CD14-positive monocyte (primary cell): ENCODE measurements at places on chromosomes 3 and 15.

GRCh38 chr3:37202035-37202434 lies 27.7 kb upstream of the LRRFIP2 start:
- DNase-seq = no peak

- no peak for DNase-seq
These were observed 155.6 kb downstream of the MEGF11 start for GRCh38 chr15:66098022-66098363.

DNA sequence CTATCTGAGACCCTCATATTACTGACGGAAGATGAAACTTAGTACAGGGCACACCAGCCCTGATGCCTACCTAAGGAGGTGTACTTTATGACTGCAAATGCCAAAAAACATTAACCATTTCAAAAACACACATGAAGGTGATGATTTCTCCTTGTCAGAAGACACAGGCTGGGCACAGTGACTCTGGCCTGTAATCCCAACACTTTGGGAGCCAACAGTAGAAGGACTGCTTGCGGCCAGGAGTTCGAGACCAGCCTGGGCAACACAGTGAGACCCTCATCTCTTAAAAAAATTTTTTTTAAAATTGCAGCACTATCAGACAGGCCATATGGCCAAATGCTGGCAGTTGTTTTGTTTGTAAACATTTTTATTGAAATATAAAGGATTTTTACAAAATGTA lies 73.5 kb downstream of the LRIG1 start:
- DNase-seq = no peak

GRCh38 chr3:177832880-177833279 lies 635.6 kb upstream of the TBL1XR1 start:
- DNase-seq = no peak

- DNase-seq = no peak
These were observed 138.0 kb upstream of the UBE2E1 start for GRCh38 chr3:23667536-23668429.

GRCh38 chr3:57048052-57048671 lies 12.3 kb upstream of the SPATA12 start:
- DNase-seq = no peak

GRCh38 chr3:23342343-23342742 lies 139.2 kb downstream of the UBE2E2 start:
- DNase-seq = no peak

- no peak for DNase-seq
These were observed 9.1 kb downstream of the CLCN2 start for GRCh38 chr3:184352149-184352785.

GRCh38 chr15:26873846-26874245 lies 7.0 kb downstream of the GABRA5 start:
- DNase-seq = no peak

GRCh38 chr15:85597155-85597815 lies 197.4 kb downstream of the KLHL25 start:
- no peak for DNase-seq

DNA sequence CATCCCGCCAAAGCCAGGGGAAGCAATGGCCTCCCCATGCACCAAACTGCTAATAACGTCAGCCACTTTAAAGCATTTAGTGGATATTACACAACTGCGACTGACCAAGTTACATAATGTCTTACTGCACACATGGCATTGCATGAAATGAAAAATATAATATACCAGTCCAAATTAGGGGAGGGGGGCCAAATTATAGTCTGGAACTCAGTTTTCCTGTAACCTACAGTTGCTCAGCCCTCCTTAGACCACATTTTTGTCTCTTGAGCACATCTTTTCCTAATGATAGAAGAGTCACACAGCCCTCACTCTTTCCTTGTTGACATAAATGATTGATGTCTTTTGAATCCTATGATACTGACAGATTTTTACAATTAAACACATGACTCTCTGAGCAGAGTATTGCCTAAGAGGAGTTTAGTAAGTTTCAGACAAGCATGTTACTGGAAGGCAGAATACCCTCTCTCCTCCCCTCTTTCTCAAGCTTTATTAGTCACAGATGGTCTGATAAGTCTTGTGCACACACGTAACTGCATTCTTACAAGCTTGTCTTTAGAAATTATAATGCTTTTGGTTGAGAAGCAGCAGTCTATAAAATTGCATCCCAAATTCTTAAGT lies 1.1 kb upstream of the PLD1 start:
- peak; percentile 93 for DNase-seq

DNA sequence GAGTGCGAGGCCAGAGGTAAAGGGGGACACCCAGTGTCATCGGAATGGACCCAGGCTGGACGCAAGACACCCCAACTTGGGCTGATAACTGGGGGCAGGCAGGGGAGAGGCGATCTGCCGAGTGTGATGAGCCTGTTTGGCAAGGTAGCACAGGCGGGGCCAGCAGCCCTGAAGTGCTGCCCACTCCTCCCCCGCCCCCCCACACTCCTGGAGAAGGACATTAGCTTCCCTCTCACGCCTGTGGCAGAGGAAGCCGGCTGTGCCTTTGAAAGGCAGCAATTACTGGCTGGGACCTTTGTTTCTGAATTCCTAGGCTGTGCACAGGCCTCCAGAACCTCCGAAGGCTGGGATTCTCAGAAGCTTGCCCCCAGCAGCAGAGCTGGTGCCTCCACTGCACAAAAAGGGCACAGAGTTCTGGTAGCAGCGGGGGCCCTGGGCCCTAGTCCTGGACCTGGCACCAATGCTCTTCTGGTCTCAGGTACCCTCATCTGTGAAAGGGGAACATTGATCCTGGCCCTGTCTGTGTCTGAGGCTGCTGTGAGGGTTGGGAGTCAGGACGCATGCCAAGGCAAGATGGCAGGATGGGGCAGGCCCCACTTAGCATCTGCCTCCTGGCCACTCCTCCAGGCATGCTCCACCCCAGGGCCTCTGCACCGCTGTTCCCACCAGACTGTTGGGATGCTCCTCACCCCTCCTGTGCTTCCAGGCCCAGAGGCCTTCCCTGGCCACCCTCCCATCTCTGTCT lies 28.6 kb downstream of the IQSEC1 start:
- no peak for DNase-seq

GRCh38 chr3:188133219-188133618 lies 20.7 kb upstream of the LPP start:
- no peak for DNase-seq

- no peak for DNase-seq
These were observed 90.6 kb downstream of the CRYGS start for GRCh38 chr3:186453531-186453930.

DNA sequence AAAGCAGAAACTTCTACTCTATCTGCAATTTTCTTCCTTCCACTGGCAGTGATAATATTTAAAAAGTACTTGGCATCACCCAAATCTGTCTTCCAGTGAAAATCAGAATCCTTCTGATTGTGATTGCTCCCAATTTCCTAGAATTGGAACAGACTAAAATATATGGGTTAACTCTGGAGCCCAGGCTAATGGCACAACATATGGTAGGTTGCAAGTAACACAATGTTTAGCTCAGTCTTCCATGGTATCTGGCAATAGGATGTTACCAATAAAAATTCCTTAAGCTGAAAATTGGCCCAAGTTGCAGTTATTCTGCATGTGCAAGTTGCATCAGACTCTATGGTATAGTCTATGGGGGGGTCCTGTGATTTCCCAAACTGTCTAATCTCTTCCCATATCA lies 273.5 kb upstream of the ADAMTS9 start:
- DNase-seq = no peak

DNA sequence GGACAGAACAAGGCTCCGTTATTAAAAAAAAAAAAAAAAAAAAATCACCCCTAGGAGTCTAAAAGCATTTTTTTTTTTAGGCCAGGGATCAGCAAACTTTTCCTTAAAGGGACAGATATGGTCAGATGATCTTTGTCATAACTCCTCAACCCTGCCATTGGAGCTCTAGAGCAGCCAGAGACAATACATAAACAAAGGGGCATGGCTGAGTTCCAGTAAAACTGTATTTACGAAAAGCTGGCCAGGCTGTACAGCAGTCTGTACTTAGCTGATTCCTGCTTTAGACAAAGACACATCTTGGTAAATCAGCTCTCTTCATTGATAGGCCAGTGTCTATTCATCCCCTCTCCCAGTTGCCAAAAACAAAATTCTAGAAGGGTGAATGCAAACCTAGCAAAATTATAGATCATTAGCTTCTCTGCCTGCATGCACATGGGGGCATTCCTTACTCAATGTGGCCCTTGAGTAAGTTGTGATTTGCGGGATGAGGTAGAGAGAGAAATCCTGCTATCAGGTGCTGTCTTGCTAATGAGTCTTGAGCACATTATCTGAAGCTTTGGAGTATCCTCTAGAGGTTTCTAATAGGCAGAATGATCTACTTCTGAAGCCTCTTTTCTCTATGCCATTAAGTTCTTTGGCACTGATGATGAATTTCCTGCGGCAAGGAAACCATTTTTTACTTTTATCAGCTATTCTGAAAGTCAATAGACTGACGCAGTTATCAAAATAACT lies 35.2 kb downstream of the SENP8 start:
- no peak for DNase-seq

DNA sequence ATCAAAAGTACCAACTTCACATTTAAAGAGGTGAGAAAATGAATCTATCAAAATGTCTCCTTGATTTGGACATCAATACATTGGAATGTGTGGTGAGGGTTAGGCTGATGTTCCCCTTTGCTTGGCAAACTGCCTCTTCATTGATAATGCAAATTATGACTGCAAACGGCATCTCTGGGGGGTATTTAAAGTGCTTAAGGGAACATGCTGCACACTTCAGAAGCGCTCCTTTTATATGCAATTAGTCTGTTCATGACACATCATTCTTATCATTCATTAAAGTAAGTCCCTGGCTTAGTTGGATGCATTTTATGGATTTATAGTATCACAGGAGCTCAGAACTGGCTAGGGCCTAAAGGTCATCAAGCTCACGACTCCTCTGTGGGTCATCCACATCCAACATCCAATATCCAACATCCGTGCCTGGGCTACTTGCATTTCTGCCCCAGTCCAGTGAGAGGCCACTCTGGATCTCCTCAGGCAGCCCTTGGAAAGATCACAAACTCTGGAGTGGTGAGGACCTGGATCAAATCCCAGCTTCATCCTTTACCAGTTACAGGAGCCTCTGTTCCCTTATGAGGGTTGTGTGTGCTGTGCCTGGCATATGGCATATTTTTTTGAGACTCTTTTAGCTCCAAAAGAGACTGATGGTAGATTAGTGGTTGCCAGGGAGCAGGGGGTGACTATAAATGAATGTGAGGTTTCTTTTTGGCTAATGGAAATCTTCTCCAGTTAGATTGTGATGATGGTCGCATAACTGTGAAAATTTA lies 136.8 kb upstream of the FOXB1 start:
- DNase-seq = no peak

DNA sequence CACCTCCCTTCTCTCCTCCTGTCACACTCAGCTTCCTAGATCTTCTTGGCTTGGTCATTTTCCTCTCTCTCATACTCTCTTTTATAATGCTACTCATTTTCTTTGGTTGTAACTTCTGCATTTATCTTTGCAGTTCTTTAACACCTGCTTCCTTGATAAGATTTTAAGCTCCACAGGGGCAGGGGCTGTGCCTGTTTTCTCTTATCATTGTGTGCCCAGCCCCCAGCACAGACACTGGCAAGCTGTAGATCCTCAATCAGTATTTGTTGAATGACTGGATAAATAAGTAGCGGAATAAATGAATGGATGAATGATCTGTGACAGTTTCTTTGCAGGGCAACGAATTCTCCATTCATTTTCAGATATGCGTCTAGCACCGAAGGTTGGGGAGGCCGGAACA lies 64.3 kb upstream of the MEX3B start:
- DNase-seq = no peak

- no peak for DNase-seq
These were observed 177.1 kb upstream of the PFN2 start for GRCh38 chr3:150147776-150148175.
